Cortex of kidney (tissue), 1 donor: ENCODE measurements at places on chromosomes 1 and 21.

- DNase-seq: no peak
Observed at GRCh38 chr1:197399755-197400521, 131.9 kb downstream of the CRB1 start.

DNA sequence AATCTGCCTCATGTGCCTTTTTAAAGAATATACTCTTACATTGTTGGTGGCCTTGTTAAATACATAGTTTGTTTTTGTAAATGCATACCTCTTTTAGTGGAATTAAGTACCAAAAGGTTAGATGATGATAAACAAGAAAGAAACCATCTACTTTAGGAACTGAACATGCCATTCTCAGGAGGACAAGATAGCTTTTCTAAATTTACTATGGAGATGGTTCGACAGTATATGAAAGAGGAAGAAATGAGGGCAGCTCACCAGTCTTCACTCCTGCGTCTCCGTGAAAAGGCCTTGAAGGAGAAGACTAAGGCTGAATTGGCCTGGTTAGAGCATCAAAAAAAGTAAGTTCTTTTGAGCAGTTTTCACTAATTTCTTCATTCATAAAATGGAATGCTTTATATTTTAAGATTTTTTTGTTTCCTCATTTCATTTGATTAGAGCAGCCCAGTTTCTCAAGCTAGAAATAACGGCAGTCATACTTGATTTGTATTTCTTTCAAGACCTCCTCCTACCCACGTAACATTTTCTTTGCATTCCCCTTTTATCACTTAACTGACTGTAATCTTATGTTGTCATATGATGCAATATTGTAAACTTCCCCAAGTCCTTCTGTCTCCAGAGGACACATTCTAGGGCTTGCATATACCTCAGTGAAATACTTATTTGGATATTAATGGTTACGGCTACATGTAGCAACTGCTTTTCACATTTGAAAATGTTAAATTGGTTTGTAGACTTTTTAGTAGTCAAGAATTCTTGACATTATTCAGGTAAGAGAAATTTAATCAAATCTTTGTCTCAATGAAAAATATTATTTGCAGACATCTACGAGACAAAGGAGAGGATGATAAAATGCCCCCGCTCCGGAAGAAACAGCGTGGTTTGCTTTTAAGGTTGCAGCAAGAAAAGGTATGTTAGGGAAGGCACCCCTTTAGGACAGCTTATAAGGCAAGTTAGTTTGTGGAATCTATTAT lies 99.3 kb downstream of the CEP350 start:
- DNase-seq: no peak

- DNase-seq: no peak
Observed at GRCh38 chr21:33127154-33127867, 57.4 kb downstream of the OLIG1 start.

DNA sequence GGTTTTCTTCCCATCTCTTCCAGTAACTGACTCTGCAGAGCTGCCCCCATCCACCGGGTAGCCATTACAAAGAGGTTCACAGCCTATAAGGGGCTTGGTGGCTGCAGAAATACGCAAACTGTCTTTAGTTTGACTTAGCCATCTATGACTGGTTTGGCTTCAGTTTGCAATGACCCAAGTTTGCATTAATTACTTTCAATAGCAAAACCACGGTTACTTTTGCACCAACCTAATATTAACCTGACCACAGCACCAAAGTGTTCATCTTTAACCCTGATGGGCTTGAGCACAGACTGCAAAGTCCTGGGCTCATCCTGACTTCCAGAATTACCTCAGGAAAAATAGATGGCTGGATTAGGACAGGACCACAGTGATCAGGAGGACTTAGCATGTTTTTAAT lies 2.2 kb upstream of the HAO2 start:
- no peak for DNase-seq

DNA sequence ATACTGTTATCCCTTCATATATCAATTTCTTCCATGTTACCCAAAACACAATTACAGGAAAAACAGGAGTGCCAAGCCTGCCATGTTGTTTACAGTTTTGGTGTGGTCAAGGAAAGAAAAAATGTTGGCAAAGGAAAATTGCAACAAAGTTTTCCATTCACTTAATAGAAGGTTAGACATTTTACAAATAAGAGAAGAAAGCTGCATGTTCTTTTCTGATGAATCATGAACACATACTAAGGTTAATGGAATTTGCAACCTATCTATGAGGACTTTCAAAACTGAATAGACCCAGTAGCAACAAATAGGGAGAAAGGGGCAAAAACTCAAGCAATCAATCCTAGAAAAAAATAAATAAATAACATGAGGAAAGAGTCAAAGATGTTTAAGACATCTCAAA lies 556.7 kb downstream of the DPYD start:
- no peak for DNase-seq

DNA sequence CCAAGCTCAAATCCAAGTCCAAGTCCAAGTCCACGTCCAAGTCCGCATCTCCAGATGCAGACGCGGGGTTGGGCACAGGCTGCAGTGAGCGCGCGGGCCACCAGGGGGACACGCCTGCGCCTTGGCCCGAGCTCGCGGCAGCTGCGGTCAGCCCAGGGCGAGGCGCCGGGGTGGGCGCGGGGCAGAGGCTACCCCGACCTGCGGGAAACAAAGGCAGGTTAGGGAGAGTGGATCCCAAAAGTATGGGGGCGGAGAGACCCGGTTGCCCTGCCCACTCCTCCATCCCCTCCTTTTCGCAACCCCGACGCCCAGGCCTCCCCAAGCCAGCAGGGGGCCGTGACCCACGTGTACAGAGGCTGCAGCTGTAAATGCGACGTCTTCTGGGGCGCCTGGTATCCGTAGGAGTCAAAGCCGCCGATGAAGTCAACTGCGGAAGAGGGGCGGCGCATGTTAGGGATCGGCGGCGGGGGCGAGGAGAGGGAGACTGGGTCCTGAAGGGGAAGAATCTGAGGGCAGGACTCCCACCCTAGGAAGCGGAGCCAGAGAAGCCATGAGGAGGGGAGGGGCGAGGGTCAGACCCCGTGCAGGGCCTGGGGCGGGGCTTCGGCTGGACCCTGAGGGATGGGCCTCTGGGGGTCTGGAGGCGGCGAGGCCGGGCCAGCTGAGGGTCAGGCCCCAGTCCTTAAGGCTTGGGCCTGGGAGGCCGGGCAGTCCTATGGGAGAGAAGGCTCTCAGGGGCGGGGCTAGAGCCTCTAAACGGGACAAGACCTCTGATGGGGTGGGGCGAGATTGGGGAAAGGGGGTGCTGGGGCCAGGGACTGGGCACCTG lies 58.0 kb downstream of the NKAIN1 start:
- no peak for DNase-seq

DNA sequence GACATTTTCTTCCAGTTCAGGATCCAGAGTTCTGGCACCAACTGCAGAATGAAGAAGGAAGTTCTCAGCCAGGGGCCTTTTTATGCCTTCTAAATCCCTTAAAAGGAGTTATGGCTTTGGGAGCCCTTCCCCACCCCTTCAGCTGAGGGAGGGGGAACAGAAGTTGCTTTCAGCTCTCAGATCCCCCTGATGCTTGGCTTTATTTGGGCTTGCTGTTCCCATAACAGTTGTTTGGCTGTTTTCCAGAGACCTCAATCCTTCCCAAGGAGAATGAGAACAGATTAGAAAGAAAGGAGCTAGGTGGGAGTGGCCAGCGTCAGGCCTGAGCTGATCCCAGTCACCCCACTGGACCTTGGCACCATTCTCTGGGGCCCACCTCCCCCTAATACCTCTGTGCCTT lies at the start of gene RPE65:
TSS of gene RPE65 (minus strand) at position 54 of the 400 bp plus-strand sequence. CDS start at position 5, 49 bp downstream.
- no peak for DNase-seq

DNA sequence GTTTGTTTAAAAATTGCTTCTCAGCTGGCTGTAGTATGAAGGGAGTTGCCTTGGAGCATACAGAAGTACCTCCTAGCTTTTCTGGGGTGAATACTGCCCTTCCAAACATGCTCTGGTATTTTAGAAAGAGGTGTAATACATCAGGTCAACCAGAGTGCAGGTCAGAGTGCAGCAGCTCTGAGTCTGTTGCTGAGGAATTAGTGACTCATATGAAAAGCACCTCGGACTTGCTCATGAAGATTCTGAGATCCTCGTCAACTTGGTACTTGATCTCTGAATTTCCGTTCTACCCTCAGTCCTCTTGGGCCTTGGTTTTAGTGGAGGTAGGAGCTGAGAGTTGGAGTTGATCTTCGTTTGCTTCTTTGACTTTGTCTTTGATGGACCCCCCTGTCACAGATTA lies 67.3 kb downstream of the NOS1AP start:
- no peak for DNase-seq

GRCh38 chr1:201715801-201716741 lies 112.9 kb upstream of the IPO9 start:
- no peak for DNase-seq

DNA sequence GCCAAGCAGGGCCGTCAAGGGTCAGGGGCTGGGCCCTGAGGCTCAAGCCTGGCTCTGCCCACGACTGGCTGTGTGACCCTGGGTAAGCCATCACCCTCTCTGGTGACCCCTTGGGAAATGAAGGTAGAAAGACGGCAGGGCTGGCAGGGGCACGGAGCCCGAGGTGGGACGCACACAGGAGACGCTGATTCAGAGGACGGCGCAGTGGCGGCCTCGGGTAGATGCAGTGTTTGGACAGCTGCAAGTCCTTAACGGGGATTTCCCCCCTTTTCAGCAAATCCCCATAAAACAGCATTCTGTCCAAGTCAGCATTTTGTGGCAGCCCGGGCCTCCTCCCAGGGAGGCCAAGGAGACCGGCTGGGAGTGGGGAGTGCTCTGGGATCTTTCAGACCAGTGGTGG lies 16.7 kb downstream of the COL8A2 start:
- no peak for DNase-seq

- no peak for DNase-seq
Observed at GRCh38 chr1:234226113-234226818, 147.0 kb upstream of the COA6 start.

DNA sequence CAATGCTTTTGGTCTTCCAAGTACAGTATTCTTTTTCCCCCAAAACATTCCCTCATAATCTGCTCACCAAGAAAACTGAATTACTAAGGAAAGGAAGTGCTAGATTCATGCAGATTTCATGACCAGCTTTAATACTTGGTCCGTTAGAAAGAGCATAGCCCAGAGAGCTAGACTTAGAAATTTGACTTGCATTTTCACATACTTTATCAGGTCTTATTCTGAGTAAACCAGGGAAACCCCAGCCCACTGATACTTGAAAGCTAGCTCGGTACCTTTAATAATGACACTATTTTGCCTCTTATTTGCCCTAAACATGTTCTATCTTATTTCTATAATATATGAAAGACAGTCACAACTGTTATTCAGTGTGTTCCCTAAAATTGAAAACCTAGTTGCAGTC lies 204.5 kb downstream of the TTLL7 start:
- DNase-seq: no peak

- DNase-seq: no peak
Observed at GRCh38 chr1:70528590-70529333, 117.7 kb downstream of the CTH start.

DNA sequence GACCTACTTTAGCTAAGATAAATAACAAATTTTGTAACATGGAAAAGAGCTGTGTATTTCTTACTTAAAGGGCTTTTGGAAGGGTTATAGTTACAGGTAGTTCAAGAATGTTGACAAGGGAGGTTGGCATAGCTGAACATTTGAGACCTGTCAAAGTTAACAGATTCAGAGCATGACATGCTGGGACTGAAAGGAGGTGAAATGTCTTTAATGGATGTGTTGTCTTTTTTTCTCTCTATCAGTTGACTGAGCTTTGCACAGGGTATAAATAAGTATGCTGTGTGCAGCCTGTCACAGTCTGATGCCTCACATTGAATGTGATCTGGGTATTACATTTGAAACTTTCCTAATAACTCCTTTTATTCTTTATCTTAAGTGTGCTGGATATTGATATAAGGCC lies 411.9 kb upstream of the ZP4 start:
- no peak for DNase-seq

- DNase-seq: no peak
Observed at GRCh38 chr1:166915941-166916340, 39.9 kb upstream of the TADA1 start.

- no peak for DNase-seq
Observed at GRCh38 chr1:160576390-160576789, 2.9 kb downstream of the CD84 start.

- DNase-seq: no peak
Observed at GRCh38 chr1:231215681-231216385, 25.2 kb upstream of the GNPAT start.
